ENCODE measurements at places on chromosomes 13 and 19.

- no peak for DNase-seq
Observed at GRCh38 chr13:32988608-32989289, 27.5 kb upstream of the KL start.

- no peak for DNase-seq
Observed at GRCh38 chr19:45767881-45768654, 984 bp downstream of the SIX5 start.

DNA sequence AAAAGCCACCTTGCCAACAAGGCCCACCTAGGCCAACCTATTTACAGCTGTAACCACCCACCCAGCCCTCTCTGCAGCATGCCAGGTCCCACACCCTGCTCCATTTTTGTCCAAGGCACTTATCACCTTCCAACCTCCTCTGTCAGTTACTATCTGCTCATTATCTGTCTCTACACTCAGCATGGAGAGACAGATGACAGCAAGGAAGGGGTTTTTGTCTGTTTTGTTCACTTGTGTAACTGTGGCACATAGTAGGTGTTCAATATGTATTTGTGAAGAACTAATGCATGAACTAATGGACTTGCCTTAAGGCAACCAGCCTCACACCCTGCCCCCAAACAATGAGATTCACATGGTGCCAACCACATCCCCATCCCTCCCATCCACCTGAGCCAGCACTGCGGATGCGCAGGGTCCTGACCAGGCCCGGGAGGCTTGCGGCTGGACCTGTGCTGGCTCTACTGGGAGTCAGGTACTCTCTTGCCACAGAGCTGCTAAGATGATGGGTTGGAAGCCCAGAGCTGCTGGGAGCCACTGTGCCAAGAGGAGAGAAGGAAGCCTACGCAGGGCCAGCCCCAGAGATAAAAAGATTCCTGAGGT is 17.3 kb downstream of the DEDD2 start:
- no peak for DNase-seq

DNA sequence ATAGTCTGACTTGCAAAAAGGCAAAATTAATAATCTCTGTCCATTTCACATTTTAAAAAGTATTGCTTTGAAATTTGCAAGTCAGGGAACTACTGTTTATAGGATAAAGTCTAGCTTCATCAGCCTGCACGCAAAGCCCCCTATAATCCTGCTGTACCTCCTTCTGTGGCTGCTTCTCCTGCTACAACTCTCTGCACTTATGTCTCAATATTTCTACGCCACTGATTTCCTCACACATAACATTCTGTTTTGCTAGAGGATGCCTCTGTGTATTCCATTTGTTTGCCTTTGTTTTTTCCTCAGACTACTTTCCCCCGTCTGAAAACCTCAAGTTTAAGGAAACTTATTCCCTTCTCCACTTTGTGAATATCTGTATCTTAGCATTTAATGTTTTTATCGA is 389.9 kb downstream of the RFC3 start:
- DNase-seq = no peak

GRCh38 chr13:109872864-109873263 is 86.5 kb upstream of the IRS2 start:
- DNase-seq = no peak

All from activated T-cell treated with anti-CD3 and anti-CD28 coated beads for 48 hours (primary cell).